ENCODE measurements at places on chromosomes 2 and 18.

DNA sequence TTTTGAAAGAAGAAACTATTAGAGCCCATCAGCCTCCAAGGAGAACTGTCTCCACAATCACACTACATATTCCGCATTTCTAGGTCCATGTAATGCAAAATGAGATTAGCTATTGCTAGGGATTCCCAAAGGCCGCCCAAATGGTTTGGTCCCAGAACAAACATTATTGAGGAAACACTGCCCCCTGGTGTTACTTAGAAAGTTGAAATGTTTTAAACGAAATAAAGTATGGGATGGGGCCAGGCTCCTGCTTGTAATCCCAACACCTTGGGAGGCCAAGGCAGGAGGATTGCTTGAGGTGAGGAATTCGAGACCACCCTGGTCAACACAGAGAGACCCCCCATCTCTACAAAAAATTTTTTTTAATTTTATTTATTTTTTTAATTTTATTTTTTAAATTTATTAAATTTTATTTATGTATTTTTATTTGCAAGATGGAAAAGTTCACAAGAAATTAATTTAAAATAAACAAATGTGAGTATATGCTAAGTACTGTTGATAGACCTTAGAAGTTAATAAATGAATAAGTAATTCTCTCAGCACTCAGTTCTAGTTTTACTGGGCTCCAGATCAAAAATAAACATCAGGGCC lies 5.5 kb downstream of the NHEJ1 start:
- DNase-seq = no peak

DNA sequence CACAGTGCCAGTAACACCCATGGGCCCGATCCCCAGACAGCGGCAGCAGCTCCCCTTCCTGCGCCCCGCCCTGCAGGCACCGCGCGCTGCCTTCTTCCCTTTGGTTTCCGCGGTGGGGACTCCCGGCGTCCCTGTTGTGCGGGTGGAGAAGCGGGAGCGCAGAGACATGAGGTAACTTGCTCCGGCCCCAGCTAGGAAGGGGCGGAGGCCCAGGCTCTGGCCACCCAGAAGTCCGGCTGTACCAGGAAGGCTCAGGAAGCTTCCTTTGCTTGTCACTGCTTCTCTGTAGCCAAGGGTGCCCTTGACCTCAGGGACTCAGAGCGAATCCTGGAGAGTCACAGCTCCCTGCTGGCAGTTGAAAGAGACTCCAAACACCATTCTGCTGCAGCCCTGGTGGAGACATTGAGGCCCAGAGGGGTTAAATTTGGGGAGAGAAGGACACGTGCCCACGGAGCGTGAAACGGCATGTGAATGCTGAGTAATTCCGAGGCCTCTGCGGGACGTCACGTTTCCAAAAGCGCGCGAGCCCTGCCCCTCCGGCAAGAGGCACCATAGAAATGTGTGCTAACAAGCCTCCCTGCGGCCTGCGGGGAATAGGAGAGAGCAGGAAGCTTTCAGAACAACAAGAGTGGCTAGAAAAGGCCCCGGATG lies 6.7 kb upstream of the ADCY3 start:
- no peak for DNase-seq

GRCh38 chr18:59402432-59403090 lies 43.5 kb upstream of the LMAN1 start:
- no peak for DNase-seq

DNA sequence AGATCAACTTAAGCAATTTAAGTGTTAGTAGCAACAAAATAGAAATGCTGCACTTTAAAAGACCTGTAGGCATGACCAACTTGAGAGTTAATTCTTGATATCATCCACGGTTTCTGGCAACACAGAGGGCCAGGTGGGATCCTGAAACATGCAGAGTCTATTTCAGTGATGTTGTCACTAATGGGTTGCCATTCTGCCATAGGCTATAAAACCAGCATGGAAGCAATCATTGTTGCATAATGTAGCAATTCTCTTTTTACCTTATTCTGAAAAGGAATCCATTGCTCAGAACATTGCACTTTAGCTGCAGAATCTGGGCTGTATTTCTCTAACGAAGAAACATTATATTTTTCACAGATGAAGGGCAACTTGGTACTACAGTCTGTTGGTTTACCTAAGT lies 53.9 kb upstream of the CD302 start:
- no peak for DNase-seq

DNA sequence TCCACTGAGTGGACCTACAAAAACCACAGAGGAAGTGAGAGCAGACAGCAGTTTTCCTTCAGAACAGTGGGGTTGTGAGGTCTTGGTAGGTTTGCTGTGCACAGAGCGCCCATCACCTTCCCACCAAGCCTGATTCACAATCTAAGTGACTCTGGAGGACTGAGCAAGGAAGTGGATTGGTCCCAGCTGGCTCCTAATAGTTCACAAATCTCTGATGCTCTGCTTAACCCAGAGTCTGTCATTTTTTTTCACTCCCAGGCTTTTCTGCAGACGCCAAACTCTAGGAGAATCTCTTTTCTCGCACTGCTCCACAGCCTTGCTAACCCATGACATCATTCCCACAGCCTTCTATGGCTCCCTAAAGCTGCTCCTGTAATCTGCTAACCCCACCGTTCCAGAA lies 280.4 kb downstream of the C1D start:
- no peak for DNase-seq

- no peak for DNase-seq
These were observed 61.3 kb upstream of the ITGA4 start for GRCh38 chr2:181395851-181396250.

DNA sequence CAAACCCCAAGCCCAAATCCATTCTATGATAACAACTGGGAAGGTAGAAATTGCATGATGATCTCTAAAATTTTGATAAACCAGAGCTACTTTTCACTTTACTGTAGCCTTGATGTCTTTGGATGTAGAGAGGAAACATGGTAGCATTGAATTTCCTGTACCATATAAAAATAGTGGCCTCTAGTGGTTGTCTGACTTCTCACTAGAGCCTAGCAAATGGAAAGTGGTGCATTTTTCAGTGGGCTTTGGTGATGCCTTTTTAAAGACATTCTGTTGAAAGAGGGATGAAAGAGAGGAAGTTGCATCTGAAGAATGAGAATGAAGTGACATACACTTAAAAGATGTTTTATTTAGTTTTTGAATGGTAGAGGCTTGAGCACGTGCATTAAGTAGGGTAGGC lies 662.2 kb downstream of the XIRP2 start:
- DNase-seq = no peak

DNA sequence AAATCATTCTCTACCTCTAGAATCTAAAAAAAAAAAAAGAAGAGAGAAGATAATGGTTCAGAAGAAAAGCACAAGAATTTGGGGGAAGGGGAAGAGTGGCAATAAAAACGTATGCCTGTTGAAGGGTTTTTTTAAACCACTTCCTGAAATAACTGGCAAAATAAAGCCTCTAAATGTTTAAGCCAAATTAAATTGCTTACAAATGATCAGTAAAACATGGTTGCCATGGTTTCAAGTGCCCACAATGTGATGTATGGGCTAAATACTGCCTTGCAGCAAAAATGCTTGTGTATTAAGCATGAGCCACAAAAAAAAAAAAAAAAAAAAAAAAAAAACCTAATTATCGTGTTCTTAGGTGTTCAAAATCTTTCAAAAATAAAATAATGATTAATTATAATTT lies 60.8 kb downstream of the RBM43 start:
- no peak for DNase-seq

GRCh38 chr2:14678761-14679160 lies 46.2 kb downstream of the LRATD1 start:
- DNase-seq = no peak

DNA sequence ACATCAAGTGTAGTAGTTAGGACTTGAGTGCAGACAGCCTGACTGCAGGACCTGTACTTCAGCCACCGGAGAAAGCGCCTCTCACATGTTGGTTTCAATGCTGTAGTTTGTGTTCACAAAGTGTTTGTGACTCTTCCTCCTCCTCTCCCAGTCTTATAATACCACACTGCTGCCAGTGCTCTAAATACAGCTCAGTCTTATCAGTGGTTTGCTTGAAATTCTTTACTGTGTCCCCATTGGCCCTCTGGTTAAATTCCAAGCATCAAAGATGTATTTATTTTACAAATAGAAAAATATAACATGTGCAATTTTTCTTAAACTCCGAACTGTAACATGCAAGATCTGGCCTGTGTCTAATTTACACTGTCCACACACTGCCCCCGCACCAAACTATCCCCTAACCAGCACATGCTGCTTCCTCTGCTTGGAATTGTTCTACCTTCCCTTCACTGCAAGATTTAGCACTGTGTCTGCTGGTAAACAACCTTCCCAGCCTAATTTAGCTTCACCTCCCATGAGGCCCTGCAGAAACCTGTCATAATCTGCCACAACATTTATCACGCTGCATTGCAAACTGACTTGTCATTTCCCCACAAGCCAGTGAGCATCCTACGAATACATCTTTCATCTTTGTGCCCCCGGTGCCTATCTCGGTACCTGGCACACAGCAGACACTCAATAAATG lies 77.1 kb downstream of the SUMO1 start:
- DNase-seq = no peak

DNA sequence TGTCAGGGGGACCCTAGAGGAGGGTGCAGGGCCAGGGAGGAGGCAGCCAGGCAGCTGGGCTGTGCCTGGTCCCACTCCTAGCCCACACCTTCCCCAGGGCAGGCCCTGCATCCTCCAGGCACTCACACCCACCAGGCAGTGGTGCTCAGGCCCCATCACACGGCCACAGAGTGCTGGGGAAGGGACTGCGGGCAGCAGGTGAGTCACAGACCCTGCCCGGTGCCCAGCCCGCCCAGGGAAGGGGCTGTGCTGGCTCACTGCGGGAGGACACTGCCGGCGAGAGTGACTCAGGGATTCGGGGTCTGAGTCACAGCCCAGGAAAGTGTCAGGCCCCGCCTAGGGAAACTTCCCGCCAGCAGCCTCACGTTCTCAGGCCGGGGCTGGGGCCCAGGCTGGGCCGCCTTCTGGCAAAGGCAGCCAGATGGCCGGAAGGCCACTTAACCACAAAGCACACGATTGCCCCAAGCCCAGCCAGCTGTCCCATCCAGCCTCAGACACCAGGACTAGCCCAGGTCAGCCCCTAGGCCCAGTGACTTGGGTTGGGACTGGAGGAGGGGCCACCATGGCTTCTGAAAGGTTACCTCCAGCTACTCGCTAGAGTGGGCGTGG lies 42.2 kb downstream of the BIN1 start:
- DNase-seq = no peak

- no peak for DNase-seq
These were observed 48.6 kb downstream of the DDX1 start for GRCh38 chr2:15640261-15640711.

GRCh38 chr18:63834471-63835113 lies 52.9 kb upstream of the SERPINB2 start:
- no peak for DNase-seq

GRCh38 chr2:26488463-26489212 lies 10.7 kb upstream of the OTOF start:
- DNase-seq = no peak

DNA sequence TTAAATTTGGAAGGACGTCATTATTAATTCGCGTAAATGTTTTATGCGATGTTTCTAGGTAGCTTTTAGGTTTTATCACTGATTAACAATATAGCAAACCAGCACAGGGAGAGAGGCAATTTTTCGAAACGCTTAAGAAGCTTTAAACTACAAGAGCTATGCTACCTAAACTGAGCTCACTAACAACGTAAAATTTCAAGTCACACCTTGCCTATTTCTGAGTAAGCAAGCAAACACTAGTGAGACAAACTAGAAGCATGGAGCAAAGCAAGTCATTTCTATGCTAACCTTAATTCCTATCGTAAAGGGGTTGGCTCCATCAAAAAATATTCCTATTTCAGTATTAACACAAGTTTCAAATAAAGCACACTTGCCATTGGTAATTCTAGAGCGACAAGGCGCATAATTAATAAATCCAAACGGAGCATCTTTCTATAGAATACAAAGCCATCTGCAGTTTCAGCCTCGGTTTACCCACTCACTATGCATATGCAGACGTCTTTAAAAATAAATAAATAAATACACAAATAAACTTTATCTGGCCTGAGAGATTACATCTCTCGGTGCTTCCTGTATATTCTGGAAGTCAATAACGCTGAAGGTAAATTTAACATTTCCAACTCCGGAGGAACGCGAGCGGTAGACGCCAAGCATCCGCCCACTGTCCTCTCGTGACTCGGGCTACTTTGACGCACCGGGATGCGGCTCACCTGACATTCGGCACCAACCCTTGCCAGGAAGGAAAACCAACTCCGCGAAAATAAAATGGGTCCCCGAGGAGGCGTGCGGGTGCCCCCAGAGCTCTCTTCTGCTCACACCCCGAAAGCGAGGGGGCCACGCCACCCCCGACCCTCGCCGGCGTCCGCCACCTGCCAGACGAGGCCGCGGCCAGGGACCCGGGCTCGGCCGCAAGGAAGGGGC lies 947 bp downstream of the ITSN2 start:
- DNase-seq = no peak

- no peak for DNase-seq
These were observed 262.2 kb downstream of the ASXL3 start for GRCh38 chr18:33840212-33840593.

GRCh38 chr18:49160079-49160930 lies 209.5 kb upstream of the SMAD7 start:
- no peak for DNase-seq

DNA sequence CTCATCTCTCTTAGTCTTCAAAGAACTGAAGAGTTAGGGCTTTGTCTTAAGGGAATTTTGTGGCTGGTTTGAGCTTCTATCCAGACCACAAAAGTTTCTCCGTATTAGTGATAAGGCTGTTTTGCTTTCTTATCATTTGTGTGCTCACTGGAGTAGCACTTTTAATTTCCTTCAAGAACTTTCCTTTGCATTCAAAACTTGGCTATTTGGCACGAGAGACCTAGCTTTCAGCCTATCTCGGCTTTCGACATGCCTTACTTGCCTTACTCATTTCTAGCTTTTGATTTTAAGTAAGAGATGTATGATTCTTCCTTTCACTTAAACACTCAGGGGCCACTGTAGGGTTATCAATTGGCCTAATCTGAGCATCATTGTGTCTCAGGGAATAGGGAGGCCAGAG lies 29.9 kb downstream of the HDHD2 start:
- no peak for DNase-seq

DNA sequence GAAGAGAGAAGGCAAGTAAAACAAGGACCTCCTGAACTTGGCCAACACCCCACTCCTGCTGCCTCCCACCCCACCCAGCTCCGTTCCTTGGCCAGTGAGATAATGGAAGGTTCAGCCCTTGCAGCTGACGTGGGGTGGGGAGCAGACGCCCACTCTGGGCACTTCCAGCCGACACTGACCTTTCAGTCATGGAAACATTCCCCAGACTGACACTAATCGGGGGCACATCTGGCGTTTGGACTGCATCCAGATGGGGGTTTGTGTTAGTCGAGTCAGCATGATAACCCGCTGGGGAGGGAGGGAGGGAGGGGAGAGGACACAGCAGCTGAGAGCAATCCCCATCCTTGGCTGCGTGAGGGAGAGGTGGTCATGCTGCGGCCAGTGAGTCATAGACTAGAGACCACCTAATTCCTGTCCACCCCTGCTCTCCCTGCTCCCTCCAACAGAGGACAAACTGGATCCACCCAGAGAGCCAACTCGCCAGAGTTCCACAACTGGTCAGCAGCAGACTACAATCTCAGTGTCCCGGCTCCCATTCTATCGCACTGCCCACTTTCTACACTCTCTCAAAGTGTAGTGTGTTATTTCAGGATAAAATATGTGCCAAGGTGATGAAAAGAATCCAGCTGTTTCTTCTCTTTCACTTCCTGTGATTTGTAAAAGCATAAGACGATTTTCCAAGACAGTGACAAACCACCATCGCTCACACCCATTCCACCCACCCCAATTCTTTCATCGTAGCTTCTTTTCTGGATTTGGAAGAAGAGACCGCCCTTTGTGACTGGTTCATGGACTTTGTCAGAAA lies 115.4 kb upstream of the PKDCC start:
- DNase-seq = no peak

GRCh38 chr18:5890331-5891183 lies 4.8 kb downstream of the TMEM200C start:
- no peak for DNase-seq

All from cortex of kidney (tissue), 1 donor.